Karpas-422 (cell line): ENCODE measurements at places on chromosomes 1 and 21. TPM values are rescaled to one million over a fixed set of nuclear protein-coding genes. Genes with fewer than 3 reads are reported as not detected.

GRCh38 chr21:23853796-23854379 is 1753.4 kb downstream of the MRPL39 start:
- H3K36me3 ChIP-seq, result no peaks in the 10 kb centered on the region
- no peak overlapping the region for H3K27ac ChIP-seq
- no peaks in the 10 kb centered on the region for H3K27me3 ChIP-seq
- DNase-seq, result peak; percentile 64

GRCh38 chr1:27316860-27317259 is 5.1 kb upstream of the TMEM222 start:
- DNase-seq, result no peak
- peaks cover 10% of the 10 kb centered on the region for H3K4me1 ChIP-seq
- H3K4me3 ChIP-seq, result no peak overlapping the region

- no peak overlapping the region for H3K4me3 ChIP-seq
- peaks cover 2% of the 10 kb centered on the region for H3K4me1 ChIP-seq
- no peaks in the 10 kb centered on the region for H3K36me3 ChIP-seq
- no peak for DNase-seq
- H3K27me3 ChIP-seq, result no peaks in the 10 kb centered on the region
These were observed 8.3 kb downstream of the PPFIA4 start for GRCh38 chr1:203034422-203035110.

- peaks cover 14% of the 10 kb centered on the region for H3K36me3 ChIP-seq
- peak; percentile 55 for DNase-seq
- H3K27ac ChIP-seq, result no peak within 1 kb of the TSS
- H3K4me1 ChIP-seq, result peaks cover 4% of the 10 kb centered on the region; the same call in 1 of the 2 replicates
- H3K4me3 ChIP-seq, result no peak within 1 kb of the TSS
These were observed at the start of gene SLFNL1 for GRCh38 chr1:41021526-41022308. SLFNL1 (minus strand) TSS chr1:41021725; CDS start chr1:41020660, 1,065 bp downstream.

GRCh38 chr1:168824418-168825065 is 95.5 kb upstream of the DPT start:
- no peak overlapping the region for H3K4me3 ChIP-seq
- no peaks in the 10 kb centered on the region for H3K36me3 ChIP-seq
- no peaks in the 10 kb centered on the region for H3K4me1 ChIP-seq
- no peak for DNase-seq
- no peak overlapping the region for H3K27ac ChIP-seq

GRCh38 chr1:6270401-6270800 is 9.5 kb upstream of the GPR153 start:
- no peak overlapping the region for H3K4me3 ChIP-seq
- no peaks in the 10 kb centered on the region for H3K4me1 ChIP-seq
- H3K36me3 ChIP-seq, result no peaks in the 10 kb centered on the region
- no peak for DNase-seq

GRCh38 chr1:47963568-47964358 is 33.4 kb downstream of the TRABD2B start:
- no peak overlapping the region for H3K4me3 ChIP-seq
- H3K27me3 ChIP-seq, result no peaks in the 10 kb centered on the region
- H3K27ac ChIP-seq, result no peak overlapping the region
- no peak for DNase-seq

DNA sequence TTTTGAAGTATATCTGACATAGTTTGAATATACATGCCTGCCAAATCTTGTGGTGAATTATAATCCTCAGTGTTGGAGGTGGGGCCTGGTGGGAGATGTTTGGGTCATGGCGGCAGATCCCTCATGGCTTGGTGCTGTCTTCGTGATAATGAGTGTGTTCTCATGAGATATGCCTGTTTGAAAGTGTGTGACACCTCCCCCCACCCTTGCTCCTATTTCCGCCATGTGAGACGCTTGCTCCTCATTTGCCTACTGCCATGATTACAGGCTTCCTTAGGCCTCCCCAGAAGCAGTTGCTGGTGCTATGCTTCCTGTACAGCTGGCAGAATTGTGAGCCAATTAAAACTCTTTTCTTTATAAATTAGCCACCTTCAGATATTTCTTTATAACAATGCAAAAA is 436.6 kb upstream of the BEND5 start:
- H3K4me3 ChIP-seq, result no peak overlapping the region
- no peaks in the 10 kb centered on the region for H3K36me3 ChIP-seq
- no peak for DNase-seq
- no peaks in the 10 kb centered on the region for H3K27me3 ChIP-seq
- H3K27ac ChIP-seq, result no peak overlapping the region

- H3K27ac ChIP-seq, result no peak overlapping the region
- H3K4me1 ChIP-seq, result peaks cover 18% of the 10 kb centered on the region
- no peaks in the 10 kb centered on the region for H3K36me3 ChIP-seq
- peak; percentile 60 for DNase-seq
These were observed 4.7 kb downstream of the FMOD start for GRCh38 chr1:203346060-203346768.

- DNase-seq, result no peak
- no peaks in the 10 kb centered on the region for H3K27me3 ChIP-seq
- no peak overlapping the region for H3K4me3 ChIP-seq
- no peak overlapping the region for H3K27ac ChIP-seq
- H3K4me1 ChIP-seq, result peaks cover 2% of the 10 kb centered on the region
- no peaks in the 10 kb centered on the region for H3K36me3 ChIP-seq
These were observed 5.2 kb upstream of the FAM89A start for GRCh38 chr1:231045286-231045685.

- H3K4me1 ChIP-seq, result peaks cover 19% of the 10 kb centered on the region
- DNase-seq, result peak; percentile 58
- H3K27ac ChIP-seq, result no peak overlapping the region
- peak overlapping the region; percentile 91 for H3K4me3 ChIP-seq
- no peaks in the 10 kb centered on the region for H3K27me3 ChIP-seq
- peaks cover 27% of the 10 kb centered on the region for H3K36me3 ChIP-seq
These were observed 581 bp downstream of the ETV3 start for GRCh38 chr1:157137408-157138219.

Gene SPRR1B
- not detected in 2 replicates for total RNA-seq

Gene MYCL
- total RNA-seq, result 1.5 TPM in 2 replicates

Gene C8B
- not detected in 2 replicates for total RNA-seq

Gene TINAGL1
- total RNA-seq, result not detected in 2 replicates
